ENCODE measurements at places on chromosomes 7 and 10.

DNA sequence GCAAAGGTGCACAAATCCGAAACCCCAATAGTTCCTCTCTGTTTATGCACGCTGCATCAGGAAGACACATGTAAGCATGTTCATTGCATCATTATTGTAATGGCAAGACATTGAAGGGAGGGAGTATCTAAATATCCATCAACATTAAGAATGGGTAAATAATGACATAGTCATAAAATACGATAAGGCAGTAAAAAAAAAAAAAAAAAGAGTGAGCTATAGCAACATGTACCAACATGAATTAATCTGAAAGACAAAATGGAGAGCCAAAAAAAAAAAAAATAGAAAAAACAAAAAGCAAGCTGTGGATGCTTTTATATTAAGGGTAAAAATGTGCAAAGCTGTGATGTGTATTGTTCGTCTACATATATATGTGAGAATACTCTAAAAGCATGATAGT, 70.2 kb upstream of the ABLIM1 start:
- no peak for DNase-seq

GRCh38 chr10:118585234-118585633, 10.2 kb downstream of the PRLHR start:
- no peak for DNase-seq

DNA sequence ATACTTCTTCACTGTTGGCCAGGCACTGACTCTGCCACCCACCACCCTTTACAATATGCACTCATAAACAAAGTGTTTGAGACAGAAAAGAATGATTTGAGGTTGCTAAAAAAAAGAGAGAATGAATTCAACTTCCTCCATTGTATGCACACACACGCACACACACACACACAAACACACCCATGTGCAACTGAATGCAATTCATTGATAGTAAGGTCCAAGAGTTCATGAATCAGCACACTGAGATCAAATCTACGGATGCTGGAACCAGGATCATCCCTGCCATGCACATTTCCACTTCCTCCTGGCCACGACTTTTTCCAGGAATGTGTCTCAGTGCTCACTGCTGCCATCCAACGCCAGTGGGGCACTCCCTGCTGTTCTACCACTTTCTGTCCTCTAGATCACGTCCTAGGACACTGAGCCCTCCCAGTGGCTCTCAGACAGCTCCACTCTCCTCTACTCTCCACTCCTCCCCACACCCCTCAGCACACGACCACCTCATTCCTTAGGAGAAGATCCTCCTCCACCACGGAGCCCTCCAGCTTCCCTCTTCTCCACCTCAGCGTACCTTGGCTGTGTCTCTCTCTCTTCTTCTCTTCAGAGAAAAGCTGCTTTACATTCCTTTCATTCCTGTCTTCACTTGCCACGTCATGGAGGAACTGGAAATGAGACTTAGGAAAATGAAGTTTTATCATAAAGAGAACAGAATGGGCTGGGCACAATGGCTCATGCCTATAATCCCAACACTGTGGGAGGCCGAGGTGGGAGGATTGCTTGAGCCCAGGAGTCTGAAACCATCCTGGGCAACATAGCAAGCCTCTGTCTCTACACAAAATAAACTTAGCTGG, 12.0 kb upstream of the TMEM213 start:
- no peak for DNase-seq

GRCh38 chr10:78541481-78542140, 507.9 kb downstream of the RPS24 start:
- no peak for DNase-seq

DNA sequence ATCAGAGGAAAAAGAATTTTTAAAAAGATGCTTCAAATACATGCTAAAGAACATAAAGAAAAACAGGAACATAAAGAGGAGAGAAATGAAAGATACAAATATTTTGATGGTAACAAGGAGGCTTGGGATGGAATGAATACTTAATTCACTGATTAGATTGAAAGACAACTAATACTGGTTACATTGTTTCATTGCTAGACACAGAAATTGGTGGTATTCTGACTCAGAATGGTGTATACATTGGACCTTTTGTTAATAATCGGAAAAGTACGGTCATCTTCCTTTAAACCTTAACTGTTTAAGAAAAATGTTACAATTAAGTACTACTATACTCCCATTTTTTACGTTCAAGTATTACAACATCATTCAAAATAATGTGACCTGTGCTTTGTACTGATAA, 567.5 kb downstream of the PARD3 start:
- no peak for DNase-seq

DNA sequence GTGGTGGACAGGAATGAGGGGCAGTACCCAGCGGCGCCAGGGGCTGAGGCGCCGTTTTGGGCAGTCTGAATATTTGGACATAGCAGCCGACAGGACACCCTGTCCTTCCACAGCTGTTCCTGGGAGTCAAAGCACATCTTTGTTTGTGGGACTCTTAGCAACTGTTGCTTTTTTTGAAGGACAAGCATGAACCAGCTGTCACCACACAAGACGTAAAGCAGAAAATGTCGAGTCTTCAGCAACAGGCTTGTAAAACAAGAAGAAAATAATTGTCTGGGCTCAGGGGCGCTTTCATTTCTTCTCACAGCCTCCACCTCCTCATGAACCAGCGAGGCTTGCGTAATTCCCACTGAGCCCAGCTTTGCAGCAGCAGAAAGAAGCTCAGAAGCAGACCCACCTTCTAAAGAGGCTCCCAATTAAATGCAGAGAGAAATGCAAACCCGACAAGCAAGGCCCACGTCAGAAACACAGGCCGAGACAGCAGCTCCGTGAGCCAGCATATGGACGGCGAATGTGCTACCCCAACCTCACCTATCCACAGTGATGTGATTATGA, 68.9 kb upstream of the DNAAF5 start:
- DNase-seq: no peak

- DNase-seq: no peak
Measured at GRCh38 chr7:473211-473734, 46.4 kb downstream of the PDGFA start.

GRCh38 chr7:157007470-157008066, 2.9 kb downstream of the MNX1 start:
- no peak for DNase-seq

- DNase-seq: no peak
Measured at GRCh38 chr7:26091933-26092332, 60.1 kb upstream of the NFE2L3 start.

- no peak for DNase-seq
Measured at GRCh38 chr10:130990486-130990885, 321.0 kb downstream of the TCERG1L start.

GRCh38 chr7:82805527-82805960, 357.1 kb downstream of the PCLO start:
- no peak for DNase-seq

GRCh38 chr7:4724648-4725013, 42.5 kb downstream of the FOXK1 start:
- DNase-seq: no peak

DNA sequence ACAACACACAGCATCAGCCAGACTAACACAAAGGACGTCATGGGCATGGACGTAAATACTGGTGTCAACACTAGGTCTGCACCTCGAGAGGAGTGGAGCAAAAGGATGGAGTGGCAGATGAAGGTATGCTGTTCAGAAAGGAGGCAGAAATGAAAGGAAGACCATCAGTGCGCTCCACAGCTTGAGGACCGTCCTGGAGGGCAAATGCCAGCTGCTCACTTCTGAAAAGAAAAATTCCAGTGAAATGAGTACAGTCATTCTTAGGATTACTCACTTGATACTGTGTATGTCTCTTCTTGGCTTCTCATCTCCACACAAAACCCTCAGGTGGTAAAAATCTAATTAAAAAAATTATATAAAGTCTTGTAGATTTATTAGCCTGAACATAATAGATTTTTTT, 44.8 kb downstream of the EGFR start:
- DNase-seq: no peak

DNA sequence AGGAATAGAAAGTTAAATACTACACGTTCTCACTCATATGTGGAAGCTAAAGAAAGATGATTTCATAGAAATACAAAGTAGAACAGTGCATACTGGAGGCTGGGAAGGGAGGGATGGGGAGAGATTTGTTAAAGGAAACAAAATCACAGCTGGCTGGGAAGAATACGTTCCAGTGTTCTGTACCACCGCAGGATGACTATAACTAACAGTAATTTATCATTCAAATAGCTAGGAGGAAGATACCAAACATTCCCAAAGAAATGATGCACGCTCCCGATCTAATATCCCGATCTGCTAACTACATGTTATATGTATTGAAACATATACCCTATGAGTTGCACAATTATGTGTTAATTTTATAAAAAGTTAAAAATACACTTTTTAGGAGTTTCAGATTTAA, 162.3 kb downstream of the ZMYND11 start:
- no peak for DNase-seq

GRCh38 chr10:57706576-57707299, 561.0 kb downstream of the IPMK start:
- no peak for DNase-seq

DNA sequence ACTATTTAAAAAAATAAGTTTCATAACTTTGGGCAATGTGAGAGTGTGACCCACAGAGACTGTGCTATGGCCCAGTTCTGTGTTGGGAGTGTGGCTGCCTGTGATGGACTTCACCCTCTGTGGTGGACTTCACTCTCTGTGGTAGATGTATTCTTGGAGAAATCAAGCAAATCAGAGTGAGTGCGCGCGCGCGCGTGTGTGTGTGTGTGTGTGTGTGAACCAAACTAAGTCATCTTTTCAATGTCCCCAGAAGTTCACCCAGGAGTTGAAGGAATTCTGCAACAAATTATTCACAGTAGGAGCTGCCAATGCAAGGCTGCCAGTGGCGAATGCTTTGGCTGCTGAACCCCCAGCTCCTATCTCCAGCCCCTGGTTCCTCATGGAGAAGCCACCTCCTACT, 184.5 kb downstream of the ADAM12 start:
- DNase-seq: no peak

DNA sequence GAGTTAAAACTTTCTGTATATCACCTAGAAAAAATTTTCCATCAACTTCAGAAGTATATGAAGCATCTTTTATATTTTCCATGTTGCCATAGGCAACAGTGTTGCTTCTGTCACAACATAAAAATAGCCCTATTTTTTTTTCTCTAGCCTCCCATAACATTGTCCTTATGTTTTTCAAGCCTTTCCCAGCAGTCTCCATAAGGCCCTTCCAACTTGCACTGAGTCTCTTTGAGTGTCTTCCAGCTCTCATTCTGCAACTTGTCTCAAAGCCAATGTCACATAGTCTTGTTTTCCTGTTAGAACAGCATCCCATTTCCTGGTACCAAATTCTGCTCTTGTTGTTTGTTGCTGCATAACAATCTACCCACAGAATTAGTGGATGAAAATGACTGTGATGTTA, 1055.5 kb upstream of the GHITM start:
- DNase-seq: no peak

DNA sequence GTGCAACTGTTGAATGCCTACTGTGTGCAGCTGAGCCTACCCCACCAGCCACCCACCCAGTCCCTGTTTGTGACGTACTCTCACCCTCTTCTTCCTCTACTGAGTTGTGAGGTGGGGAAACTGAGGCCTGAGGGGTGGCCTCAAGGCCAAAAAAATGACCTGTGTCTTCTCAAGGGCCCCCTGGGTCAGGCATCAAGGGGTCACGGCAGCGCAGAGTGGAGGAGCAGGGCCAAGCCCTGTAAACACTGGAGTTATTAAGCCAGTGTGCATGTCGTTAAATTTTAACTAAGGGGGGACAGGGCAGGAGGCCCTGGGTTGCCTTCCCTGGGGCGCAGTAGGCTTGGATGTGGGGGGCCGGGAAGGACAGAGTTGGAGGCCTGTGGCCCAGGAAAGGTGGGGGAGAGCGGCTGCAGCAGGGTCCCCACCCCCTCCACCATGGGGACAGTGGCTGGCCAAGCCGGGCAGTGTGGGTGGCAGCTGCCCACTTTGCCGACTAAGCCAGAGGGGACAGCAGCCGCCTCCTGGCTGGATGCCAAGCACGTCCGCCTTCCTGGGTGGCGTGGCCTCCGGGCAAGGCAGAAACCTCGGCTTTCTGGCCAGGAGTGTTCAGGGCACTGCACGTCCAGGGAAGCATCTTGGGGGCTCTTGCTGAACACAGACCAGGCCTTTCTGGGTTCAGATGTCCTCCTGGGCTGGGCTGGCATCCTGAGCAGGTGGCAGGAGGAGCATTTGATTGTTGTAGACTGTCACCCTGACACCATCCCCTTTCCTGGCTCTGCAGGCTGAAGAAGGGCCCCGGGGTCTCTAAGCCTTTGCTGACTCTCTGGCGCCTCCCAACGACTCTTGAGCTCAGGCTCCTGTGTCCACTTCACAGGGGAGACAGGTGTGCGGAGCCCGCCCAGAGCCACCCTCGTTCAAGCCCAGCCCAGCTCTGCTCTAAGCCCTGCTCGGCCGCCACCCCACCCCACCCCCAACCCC, 1.9 kb downstream of the SLC29A4 start:
- no peak for DNase-seq

DNA sequence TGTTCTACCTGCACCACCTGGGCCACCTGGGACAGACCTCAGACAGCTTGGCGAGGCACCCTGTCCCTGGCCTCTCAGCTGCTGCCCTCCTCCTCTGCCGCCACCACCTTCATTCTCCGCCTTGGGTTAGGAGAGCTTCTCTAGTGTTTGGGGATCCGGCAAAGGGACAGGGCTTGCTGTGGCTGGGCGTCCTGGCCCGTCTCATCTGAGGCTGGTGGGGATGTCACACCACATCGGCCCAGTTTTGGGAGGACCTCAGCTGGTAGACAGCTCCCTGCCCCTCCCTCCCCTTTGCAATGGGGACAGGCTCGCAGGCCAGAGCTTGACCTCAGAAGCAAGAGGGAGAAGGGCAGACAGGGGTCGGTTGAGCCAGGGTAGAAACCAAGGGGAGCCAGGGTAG, 26.4 kb downstream of the SPOCK2 start:
- no peak for DNase-seq

DNA sequence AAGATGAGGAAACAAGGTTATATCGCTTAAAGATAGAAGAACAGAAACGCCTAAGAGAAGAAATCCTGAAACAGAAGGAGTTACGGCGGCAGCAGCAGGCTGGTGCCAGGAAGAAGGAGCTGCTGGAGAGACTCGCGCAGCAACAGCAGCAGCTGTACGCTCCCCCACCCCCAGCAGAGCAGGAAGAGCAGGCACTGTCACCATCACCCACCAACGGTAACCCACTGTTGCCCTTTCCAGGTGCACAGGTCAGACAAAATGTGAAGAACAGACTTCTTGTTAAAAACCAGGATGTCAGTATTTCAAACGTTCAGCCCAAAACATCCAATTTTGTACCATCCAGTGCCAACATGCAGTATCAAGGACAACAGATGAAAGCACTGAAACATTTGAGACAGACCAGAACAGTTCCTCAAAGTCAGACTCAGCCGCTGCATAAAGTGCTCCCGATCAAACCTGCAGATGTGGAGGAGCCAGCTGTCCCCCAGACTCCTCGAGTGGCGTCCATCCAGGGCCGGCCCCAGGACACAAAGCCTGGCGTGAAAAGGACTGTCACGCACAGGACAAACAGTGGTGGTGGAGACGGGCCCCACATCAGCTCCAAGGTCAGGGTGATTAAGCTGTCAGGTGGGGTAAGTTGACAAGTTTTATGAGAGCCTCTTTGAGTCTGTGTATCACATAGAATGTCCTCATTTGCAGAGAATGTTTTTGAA, 67.1 kb downstream of the SHH start:
- no peak for DNase-seq

- DNase-seq: no peak
Measured at GRCh38 chr10:71398976-71399375, 2.3 kb downstream of the CDH23 start.
